ENCODE measurements at places on chromosomes 7 and 10.
A peak's percentile ranks its signal among the peaks of the same experiment; 100 is the strongest.

DNA sequence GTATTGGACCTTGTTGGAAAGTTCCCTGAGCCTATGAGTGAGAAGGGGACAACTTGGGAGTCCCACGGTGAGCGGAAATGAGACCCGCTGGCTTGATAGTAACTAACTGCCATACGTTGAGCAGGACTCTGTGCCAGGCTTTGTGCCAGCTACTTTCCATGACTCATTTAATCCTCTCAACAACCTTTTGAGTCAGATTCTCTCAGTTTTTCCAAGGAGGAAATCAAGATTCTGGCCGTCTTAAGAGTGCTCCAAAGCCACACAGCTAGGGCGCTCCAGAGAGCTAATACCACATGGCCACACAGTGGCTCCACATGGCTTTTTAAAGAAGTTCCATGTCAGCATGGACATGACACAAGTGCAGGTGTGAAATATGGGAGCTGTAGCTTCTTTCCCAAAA, 55.7 kb downstream of the NOD1 start:
- DNase-seq: no peak

DNA sequence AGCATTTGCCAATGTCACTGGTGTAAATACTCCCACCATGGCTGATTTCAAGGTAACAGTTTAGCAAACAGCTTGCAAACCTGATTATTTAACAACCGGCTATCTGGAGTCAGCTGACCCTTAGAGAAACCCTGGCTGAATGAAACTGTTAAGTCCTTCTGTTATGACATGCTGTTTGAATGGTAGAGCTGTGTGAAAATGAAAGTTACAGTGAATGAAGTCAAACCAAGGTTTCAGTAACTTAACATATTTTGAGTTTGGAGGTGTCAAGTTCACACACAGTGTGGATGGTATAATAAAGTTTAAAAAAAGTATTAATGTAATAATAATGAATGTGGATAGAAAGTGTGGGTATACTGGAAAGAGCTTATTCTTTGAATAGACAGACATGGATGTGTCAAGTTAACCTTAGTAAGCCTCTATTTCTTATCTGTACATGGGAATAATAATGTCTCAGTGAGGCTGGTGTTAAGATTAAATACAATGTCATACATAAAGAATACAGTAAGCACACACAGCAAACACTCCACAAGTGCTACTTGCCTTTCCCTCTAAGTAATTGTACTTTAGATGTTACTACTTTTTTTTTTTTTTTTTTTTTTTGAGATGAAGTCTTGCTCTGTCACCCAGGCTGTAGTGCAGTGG, 150.4 kb downstream of the TAX1BP1 start:
- no peak for DNase-seq

DNA sequence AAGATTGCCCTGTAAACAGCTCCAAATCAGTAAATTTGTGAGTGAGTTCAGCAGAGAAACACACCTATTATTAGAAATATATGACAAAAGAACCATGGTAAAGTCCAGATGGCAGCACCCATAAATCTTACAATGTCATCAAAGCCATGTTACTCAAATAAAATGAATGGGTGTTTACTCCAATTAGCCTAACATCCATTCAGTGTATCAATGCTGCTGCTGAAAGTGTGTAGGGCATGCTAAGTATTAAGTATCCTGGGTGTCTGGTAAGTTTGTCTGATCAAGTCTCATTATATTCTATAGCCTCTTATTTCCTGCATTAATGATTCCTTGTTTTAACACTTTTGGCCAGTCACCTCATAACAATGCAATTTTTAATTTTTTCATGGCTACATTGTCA, 185.5 kb upstream of the STEAP4 start:
- no peak for DNase-seq

DNA sequence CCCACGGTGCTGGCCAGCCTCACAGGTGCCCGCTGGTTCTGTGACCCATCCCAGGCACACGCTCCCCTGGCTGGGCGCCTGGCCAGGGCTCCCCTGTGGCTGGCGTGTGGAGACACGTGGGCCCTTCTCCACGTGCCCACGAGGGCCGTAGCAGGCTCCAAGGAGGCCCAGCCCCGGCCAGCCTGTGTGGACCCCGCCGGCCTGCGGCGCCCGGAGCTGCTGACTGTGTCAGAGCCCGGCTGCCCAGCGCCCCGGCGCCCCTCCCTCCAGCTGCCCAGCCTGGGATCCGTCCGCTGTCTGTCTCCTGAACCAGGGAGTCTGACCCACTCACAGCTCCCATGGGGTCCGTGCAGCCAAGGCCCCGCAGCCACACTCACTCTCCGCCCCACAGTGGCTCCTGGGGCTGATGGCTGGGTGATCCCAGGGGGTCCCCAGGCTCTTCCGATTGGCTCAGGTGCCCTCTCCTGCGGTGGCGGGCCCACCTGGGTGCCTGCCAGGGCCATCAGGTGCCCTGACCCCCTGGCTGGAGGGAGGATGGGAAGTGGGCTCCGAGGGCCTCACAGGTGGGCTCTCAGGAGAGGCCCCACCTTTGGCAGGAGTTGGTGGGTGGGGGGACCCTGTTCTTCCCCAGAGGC, 9.6 kb downstream of the TMEM184A start:
- DNase-seq: no peak

DNA sequence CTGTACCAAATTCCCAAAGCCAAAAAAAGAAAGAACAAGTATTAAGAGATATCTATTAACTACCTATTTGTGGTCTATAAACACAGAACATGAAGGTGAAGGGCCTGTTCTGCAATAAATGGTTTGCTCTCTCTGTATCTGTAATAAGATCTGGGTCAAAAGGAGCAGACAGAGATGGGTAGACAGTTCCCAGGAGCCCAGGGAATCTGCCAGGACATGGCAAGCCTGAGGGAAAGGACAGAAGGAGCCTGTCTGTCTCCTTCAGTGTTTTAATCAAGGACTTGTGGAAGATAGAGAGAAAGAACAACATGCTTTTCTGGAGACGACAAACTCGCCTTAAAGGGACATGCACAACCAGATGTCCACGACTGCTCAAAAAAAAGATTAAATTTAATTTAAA, 165.7 kb downstream of the ELMO1 start:
- DNase-seq: no peak

DNA sequence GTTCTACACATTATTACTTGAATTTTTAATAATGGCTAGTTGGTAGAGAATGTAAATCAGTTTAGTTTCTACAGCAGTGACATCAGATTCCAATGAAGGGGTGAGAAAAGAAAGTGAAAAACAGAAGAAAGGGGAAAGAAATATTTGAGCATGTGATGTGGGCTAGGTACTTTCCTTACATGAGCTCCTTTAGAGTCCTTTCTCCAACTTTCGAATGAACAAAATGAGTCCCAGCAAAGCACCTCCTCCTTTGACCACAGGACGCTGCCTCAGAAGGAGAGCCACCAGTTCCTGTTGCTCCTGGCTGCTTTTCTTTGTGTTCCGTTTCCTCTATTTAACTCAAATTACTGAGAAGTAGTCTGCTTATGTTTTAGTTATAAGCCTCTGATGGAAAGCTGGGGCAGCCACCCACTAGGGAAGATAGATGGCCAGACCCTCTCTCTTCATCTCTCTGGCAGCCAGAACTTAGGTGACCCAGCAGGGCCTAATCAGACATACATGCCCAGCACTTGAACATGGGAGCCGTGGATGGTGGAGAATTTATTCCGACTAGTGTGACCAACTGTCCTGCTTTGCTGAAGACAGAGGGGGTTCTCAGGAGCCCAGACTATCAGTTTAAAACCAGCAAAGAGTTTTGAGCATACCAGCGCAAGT, 82.4 kb upstream of the NME8 start:
- no peak for DNase-seq

GRCh38 chr7:7582596-7582995, 15.9 kb downstream of the MIOS start:
- DNase-seq: no peak

GRCh38 chr10:14904316-14904732, 25.7 kb downstream of the SUV39H2 start:
- no peak for DNase-seq

GRCh38 chr10:788796-789748, 99.6 kb upstream of the DIP2C start:
- no peak for DNase-seq

- DNase-seq: no peak
Observed at GRCh38 chr10:49050906-49051305, 64.4 kb downstream of the VSTM4 start.

- DNase-seq: no peak
Observed at GRCh38 chr10:31296754-31297153, 22.3 kb upstream of the ZEB1 start.

DNA sequence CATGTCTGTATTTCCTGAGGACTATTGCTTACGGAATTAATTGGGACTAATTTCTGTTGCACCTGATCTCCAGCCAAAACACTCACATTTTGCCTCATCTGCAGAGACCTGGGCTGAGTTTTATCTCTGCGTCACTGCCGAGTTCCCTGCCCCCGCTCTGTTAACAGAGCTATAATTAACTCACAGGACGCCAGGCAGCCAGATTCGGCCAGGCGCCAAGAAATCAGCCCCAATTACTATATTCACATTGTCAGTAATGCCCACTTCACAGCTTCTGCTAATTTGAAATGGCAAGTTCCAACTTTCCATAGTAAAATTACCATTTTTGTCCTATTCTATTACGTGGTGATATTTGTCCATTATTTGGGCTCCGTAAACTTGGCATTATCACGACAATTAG, 130.5 kb downstream of the CUX1 start:
- no peak for DNase-seq

- no peak for DNase-seq
Observed at GRCh38 chr10:131933696-131934086, 32.9 kb downstream of the PPP2R2D start.

GRCh38 chr10:119404719-119405519, 137.6 kb downstream of the RGS10 start:
- DNase-seq: no peak

DNA sequence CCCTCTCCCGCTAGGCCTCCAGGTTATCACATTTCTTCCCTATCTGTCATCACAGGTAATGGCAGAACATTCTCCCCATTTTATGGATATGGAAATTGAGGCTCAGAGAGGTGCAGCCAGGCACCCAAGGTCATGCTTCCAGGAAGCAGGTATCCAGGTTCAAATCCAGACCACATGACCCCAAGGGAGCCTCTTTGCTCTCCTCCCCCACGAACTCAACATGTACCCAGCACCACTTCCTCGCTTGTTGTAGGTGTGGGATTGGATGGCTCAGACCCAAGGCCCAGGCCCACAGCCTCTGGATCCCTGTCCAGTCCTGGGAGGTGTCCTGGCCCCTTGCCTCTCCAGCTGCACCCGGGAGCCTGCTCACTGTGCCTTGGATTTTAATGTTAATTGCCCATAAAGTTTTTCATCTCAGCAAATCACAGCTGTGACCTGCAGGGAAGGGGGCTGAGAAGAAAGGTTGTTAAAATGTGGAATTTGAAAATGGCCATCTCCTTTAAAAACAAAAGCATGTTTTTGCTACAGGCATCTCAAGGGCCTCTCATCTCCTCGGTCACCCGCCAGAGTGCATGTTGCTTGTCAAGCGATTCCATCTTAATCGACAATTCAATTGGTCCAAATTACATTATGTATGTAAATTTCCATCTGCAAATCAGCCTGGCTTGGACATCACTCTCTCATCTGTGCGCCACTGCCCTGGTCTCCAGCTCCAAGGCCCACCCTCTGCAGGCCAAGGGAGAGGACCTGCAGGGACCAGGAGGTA, 205.4 kb upstream of the ZMIZ1 start:
- no peak for DNase-seq

- DNase-seq: no peak
Observed at GRCh38 chr7:129122078-129122750, 22.3 kb upstream of the TSPAN33 start.

DNA sequence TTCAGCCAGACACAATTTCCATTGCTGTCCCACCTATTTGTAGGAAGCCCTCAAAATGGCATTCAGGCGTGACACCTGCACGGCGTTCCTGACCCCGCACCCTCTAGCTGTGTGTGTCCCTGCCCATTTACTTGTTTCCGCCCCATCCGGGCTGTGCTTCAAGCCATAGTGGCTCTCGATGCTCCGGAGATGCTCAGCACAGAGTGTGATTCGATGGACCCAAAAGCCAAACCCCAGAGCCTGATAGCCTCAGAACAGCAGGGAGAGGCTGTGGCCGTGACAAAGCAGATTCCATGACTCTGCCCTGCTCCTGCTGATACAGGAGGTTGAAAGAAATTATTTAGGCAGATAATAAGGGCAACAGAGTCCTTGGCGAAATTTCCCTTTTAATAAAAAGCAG, 13.4 kb downstream of the BUD31 start:
- no peak for DNase-seq

DNA sequence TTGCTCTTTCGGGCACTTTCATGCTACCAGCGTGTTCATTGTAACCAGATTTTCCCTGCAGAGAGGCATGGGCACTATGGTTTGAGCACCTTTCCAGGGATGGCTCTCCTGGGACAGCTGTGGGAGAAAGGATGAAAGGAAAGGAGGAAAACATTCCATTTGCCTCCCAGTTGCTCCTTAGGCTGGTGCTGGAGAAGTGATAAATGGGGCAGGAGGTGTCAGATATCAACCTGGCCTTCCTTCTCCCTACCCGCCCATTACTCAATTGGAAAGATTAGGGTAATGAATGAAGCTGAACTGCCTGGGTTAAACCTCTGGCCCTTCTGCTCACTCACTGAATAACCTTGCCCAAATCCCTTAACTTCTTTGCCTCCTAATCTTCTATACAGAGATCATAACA, 228.4 kb downstream of the PLXNA4 start:
- no peak for DNase-seq

GRCh38 chr10:45008524-45009161, 7.9 kb downstream of the ZNF22 start:
- DNase-seq: peak; percentile 89

- no peak for DNase-seq
Observed at GRCh38 chr7:17239683-17240521, 58.5 kb upstream of the AHR start.

DNA sequence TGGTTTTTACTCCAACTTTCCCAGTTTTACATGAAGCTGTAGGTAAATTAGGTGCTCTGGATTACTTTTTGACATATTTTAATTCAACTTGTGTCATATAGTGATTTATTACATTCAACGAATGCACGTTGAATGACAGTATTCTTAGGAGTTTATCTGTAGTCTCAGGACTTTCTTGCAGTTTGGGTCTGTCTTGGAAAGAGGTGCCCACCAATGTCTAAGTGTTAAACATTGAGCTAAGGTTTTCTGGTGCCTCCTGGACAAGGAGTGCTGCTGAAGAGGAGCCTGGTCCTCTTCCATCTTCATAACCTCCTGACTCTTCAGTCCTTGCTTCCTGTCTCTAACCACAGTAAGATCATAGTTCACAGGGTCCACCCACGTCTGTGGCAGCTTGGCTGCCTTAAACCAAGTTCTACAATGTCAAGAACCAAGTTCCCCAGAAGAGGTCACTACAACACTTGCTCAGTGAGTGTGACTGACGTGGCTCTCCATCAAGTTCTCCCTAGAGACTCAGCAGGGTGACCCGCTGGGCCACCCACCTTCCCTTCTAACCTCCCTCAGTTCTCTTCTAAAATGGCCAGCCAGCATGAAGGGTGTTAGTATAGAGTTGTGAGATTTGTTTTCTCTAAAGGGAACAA, 6.1 kb downstream of the NPY start:
- DNase-seq: no peak

DNA sequence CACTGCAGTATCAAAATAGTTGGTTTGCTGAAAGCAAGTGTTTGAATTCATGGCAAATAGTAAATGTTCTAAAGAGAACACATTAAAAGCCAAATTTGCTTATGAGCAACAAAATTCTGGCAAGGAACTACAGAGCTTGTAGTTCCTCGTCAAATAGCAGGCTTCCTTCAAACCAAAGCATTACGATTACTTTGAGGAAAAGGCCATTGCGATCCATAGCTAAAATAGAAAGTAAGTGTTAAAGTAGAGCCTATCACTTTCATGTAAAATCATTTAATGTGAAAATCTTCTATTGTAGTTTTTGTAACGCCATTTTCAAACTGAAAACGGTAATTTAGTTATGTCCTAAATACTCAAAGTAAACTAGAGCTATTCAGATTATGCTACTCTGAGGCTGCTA, 20.1 kb downstream of the CACNA2D1 start:
- no peak for DNase-seq
